ENCODE measurements at places on chromosomes 3 and 15.

GRCh38 chr3:16109929-16110328, 64.6 kb upstream of the GALNT15 start:
- DNase-seq: no peak

DNA sequence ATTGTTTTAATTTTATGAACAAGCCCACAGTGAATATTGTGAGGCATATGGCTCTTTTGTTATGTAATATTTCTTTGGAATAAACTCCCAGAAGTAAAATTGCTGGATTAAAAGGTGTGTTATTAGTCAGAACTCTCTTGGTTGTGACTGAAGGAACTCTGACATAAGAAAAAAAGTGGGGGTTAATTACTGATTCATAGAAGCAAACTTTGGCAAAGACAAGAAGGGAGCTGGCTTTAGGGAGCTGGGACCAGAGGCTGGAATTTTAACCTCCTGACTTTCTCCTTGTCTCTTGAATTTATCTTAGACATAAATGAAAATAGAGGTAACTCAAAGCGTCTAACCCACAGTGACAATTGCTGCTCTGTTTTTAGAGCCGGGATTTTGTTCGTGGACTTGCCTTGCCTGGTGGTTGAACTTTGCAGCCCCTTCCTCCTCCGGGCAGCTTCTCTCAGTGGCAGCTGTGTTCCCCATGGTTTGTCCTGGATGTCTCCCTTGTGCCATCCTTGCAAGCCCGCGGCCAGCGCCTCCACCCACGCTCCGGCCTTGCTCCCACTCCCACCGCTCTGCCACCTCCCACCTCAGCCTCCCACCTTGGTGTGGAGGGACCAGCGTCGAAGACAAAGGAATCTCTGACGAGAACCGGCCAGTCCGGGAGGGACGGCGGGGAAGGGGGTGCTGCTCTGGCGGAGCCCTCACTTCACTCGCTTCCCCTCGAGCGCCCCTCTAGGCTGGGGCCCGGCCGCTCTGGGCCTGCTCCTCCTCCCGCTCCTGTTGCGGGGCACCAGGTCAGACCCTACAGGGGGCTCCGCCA, 28.0 kb downstream of the ARHGAP31 start:
- no peak for DNase-seq

DNA sequence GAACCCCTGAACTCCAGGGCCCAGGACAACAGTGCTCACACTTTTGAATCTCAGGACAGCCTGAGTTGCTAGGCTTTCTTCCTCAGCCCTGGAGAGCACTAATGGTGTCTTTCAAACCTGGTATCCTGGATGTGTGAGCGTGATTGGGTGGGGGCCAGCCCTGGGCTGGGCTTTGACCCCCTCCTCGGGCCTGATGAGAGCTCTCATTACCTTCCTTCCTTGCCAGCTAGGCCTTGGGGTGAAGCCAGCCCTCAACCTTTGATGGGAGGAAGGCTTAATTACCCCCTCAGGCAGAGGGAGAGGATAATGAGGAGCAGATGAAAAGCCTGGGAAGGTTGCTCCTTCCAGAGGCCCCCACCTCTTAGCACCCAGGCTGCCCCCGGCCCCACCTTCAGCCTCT, 31.1 kb upstream of the INSYN1 start:
- DNase-seq: no peak

- DNase-seq: no peak
Observed at GRCh38 chr3:51691949-51692348, 14.9 kb upstream of the GRM2 start.

GRCh38 chr3:35651851-35652250, 12.5 kb downstream of the ARPP21 start:
- DNase-seq: no peak

DNA sequence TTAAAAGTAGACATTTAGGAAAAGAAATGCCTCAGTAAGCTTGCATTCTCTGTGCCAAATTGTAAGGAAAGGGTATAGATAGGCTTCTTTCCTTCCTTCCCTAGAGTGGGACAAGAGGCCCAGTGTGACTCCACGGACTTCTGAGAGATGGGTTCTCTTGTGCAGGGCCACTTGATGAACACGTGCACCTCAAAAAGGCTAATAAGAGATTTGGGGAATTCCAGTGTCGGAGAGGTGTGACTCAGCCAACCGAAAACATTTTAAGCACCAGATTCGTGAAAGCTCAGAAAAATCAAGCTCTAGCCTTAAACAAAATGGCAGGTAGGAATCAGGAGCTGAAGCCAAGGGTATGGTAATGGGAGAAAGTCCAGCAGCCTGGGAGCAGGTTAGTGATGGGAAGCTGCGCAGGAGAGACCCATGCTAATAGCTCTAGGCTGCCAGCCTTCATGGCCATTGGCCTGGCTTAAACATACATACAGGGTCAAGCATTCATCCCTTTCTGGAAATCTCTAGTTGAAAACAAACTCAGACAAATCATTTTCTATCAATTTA, 56.2 kb downstream of the SV2B start:
- DNase-seq: no peak

GRCh38 chr3:150773616-150774192, 10.7 kb upstream of the SIAH2 start:
- no peak for DNase-seq

GRCh38 chr3:170089862-170090600, 52.2 kb downstream of the GPR160 start:
- no peak for DNase-seq

DNA sequence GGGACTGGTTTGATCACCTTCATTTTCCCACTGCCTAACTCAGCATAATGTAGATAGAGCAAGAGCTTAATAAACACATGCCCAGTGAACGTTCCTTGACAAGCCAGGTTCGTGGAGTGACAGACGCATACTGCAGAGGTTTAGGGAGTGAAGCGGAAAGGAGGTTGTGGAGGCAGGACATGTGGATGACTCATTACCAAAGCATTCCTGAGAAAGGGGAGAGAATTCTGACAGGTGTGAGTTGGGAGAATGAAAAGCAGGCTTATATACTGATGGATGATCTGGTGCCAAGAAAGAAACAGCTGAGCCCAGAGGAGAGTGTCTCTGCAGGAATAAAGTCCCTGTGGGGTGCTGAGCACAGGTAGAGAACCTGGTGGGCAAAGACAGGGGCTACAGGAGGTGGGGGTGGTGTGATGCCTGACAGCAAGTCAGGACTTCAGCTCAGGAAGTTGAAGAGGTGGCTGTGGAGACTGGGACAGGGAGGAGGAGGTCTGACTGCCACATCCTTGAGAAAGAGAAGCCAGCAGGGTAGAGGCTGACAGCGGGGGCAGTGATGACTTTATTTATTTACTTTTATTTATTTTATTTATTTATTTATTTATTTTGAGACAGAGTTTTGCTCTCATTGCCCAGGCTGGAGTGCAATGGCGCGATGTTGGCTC, 2.4 kb upstream of the RPL29 start:
- no peak for DNase-seq

GRCh38 chr15:83178869-83179325, 28.7 kb downstream of the HDGFL3 start:
- DNase-seq: no peak

DNA sequence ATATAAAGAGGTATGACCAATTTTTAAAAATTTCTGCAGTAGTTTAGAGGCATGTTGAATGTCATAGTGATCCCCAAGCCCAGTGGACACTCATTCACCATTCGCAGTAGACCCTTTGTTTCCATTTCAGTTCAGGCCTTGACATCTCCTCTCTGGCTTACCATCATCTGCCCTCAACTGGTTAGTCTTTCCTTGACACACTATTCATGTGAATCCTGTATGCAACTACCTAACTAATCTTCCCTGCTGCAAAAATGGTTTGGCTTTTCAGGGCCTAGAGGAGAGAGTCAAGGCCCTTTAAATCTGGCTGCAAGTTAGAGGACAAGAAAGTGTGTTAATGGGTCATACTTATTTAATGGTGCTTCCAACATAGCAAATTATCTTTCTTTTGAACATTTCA, 10.9 kb downstream of the APH1B start:
- no peak for DNase-seq

- DNase-seq: no peak
Observed at GRCh38 chr3:190001426-190001825, 119.3 kb downstream of the P3H2 start.

- no peak for DNase-seq
Observed at GRCh38 chr3:42476225-42477125, 26.0 kb upstream of the VIPR1 start.
